ENCODE measurements at places on chromosomes 4 and X.

DNA sequence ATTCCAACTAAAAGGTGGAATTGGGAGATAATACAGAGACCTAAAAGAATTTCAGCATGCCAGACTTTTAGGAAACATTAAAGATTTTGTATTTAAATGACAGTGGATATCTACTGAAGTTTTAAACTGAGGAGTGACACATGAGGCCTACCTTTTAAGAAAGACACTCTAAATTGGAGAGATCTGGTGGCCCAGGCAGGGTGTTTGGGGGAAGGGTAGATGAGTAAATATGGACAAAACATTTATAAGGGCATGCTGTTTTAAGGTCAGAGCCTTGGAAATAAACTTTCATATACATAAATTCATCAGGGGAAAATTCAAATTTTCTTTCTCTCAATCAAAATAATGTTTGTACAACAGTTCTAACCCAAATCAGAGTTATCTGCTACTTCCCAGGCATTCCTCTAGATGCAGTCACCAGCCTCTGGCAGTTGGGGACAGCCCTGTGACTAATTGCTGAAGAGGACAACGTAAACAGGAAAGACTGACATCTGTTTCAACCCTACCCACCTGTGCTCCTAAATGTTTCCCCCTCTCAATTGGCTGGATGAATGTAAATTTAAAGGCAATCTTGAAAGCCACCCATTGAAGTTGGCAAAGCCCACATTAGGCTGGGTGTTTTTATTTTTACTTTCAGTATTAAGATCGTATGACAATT lies 1646.9 kb upstream of the ADGRL3 start:
- DNase-seq = no peak

GRCh38 chrX:14094191-14094590 lies 64.5 kb upstream of the GEMIN8 start:
- no peak for DNase-seq

DNA sequence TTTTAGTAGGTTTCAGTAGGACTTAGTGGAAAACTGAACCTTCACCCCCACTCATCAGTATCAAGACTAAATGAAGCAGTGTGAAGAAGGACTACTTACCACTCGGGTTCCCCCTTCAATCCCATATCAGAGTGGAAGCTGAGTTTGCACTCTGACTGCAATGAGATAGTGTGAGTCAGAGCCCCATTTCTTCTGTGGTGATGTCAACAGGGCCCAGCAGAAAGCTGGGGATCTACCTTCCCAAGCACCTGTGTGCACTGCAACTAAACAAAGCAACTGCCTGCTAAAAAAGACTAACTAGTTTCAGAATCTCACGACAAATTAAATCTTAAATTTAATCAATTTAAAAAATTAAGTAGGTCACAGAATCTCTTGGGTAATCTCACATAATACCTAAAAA lies 1837.0 kb upstream of the PCDH7 start:
- DNase-seq = no peak

- no peak for DNase-seq
Measured at GRCh38 chrX:11205796-11206195, 87.4 kb upstream of the AMELX start.

DNA sequence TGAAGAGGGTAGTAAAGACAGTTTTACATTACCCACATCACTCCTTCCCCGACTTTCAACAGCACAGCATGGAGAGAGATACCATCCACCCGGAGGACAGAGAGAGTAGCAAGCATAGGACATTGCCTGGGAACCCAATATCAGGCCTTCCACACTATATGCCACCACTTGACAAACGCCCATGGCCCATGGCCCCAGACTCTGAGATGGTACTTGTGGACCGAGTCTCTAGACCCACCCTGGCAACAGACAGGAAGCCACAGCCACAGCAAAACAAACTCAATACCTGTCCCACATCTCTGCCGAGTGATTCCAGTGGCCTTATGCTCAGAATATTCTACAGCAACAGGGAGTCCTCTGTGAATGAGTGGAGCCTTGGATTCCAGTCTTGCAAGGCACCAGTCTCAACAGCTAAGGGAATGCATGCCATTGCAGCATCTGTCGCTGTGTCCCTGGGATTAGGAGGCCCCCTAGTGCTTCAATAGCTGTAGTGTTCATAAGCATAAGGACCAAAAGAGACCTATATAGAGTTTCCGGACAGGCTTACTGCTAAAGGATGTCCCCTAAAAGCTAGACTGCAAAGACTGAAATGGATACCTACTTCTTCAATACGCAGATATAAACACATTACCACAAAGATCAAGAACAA lies 14.7 kb upstream of the CT55 start:
- no peak for DNase-seq

GRCh38 chrX:120486786-120487185 lies 17.7 kb upstream of the LAMP2 start:
- no peak for DNase-seq

DNA sequence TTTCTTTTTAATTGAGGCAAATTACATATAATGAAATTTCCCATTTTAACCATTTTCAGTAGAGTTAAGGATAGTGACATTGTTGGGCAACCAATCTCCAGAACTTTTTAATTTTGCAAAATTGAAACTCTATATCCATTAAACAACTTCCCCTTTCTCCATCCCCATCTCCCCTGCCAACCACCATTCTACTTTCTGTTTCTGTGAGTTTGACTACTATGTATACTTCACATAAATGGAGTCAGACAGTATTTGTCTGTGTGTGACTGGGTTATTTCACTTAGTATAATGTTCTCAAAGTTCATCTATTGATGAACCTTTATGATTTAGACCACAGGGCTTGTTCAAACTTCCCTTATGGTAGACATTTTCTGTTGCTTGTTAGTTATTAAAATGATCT lies 364.5 kb upstream of the MAD2L1 start:
- no peak for DNase-seq

- no peak for DNase-seq
Measured at GRCh38 chrX:107804427-107804826, 21.2 kb upstream of the MID2 start.

DNA sequence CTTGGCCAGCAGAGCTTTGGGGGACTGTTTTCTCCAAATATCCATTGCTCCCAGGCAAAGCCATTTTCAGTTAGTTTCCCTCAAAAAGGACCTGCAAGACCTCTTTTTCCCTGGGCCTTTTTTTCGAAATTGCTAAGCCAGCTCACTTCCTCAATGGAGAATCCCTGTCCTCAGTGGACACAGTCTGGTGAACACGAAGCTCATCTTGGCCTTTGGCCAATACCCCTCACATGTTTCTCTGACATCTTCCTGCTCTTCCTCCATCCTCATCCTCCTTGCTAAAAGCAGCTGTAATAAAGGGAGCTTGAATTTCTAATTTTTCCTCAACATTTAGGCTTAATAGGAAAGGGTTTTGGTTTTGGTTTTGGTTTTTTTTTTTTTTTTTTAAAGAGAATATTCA lies 17.6 kb upstream of the PRPS1 start:
- DNase-seq = no peak

DNA sequence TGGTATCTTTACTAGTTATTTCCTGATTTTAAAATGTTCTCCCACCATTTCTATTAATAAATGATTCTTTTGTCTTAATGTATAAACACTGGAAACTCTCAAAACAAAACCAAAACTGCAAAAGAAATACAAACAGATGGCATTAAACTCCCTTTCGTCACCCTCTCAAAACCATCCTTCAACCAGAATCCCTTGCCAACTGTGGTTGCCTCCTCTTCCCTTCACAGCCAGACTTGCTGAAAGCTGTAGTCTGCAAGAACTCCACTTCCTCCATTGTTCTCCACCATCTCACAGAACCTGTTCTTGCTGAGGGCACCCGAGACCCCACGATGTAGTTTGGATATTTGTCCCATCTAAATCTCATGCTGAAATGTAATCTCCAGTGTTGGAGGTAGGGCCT lies 96.5 kb downstream of the WWC2 start:
- DNase-seq = no peak

DNA sequence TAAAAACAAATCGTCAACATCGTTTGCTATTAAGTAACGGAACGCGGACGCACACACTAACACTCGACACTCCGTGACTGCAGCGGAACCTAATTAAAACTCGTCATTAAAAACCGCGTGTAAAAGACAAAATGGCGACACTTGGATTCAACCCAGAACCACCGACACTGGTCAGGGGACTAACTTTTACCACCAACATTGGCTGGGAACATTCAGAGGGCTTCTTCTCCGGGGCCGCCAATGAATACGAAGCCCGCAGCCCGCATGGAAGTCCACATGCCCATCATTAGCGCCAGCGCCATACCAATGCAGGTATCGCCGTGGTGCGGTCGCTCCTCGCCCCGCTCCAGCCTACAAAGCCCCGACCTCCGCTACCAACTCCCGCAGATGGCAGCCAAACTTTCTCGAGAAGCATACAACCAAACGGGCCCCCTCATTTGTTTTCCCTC lies 498 bp downstream of the RBMX start:
- no peak for DNase-seq

DNA sequence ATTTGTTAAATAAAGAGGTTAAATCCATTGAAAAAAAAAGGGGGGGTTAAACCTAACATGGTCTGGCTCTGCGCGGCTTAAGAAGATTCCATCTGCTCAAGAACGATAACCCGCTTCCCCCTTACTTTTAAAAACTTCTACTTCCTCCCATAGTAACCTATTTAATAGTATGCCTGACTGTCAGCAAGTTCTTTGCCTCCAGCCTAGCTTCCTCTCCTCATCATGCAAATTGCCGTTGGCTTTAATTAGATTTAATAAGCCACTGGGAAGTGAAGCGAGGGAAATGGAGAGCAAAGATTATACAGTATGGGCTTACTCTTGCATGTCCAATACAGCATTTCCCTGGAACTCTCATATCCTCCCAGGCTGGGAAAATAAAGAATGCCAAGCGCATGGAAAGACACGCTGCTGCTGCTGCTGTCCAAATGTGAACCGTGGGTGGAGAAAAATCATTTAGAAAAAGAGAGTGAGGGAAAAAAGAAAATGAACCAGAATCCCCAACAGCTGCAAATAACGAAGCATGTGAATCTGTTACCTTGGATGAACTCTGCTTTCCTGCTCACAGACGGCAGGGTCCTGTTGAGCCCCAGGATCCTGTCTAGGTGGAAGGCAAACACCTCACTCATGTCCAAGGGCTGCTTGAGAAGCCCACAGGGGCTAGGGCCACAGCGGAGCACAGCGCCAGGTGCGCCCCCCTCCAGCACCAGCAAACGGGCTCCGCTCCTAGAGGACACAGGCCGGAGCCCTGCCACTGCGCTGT lies 2.7 kb downstream of the GASK1B start:
- DNase-seq = no peak

- no peak for DNase-seq
Measured at GRCh38 chr4:80134936-80135701, 62.1 kb upstream of the ANTXR2 start.

- DNase-seq = no peak
Measured at GRCh38 chr4:19557161-19557560, 694.5 kb upstream of the SLIT2 start.

GRCh38 chrX:151974336-151975227 lies at the start of gene GABRE:
TSS of gene GABRE (minus strand) at chrX:151974676. CDS start at chrX:151974625, 51 bp downstream.
- DNase-seq = no peak

GRCh38 chr4:74206088-74206825 lies 48.3 kb downstream of the MTHFD2L start:
- DNase-seq = no peak

DNA sequence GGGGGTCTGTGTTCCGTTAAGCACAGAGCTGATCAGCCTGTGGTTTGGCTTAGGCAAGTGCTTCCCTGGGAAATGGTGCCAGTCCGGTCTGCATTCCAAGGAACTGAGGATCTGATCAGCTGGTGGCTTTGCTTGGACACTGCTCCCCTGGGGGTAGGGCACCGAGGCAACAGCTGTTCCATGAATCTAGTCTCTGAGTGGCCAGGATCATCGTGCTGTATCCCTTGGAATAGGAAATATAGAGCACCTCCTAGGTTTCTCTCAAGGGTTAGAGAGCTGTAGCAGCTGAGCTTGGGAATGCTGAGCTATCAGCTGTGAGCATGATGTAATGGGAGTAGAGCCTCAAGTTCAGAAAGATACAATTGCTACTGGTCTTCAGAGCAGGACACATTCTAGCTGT lies 863.9 kb downstream of the RAPGEF2 start:
- DNase-seq = no peak

- no peak for DNase-seq
Measured at GRCh38 chrX:100747703-100748102, 15.8 kb upstream of the SYTL4 start.

DNA sequence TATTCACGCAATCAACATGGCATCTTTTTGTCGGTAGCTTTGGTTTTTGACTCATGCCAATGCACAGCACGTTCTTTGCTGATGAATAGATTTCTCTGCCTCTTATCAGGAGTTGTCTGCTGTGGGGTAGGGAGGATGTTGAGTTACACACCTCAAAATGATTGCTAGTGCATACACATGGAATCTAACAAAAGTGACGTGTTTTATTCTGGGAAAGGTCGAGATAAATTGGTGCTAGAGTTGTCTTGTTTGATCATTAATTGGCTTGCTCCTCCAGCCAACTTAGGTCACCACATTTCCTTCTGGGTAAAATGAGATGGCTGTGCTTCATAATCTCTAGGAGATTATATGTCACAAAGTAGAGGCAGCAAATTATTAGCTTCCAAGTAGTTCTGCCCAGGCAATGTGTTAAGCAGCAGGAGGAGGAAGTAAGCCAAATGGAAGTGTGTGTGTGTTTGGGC lies 3.9 kb downstream of the RAB9A start:
- no peak for DNase-seq

GRCh38 chr4:88522702-88523324 lies 763 bp downstream of the PYURF start:
- no peak for DNase-seq

DNA sequence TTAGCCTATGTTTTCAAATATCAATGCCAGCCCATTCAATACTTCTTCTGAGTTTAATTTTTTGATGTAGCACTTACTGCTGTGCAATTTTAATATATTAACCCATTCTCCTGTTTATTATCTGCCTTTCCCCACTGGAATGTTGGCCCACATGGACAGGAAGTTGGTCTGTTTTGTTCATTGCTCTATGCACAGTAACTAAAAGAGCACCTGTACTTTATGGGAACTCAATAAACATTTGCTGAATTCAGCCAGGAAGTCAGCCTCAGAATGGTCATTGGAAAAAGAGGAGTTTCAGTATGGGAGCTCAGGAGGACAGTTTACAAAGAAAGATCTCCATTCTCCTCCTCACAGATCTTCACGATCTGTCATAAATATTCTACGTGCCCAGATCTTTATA lies 510.5 kb upstream of the AGA start:
- no peak for DNase-seq

GRCh38 chr4:76087007-76087769 lies 12.7 kb downstream of the ART3 start:
- DNase-seq = no peak

DNA sequence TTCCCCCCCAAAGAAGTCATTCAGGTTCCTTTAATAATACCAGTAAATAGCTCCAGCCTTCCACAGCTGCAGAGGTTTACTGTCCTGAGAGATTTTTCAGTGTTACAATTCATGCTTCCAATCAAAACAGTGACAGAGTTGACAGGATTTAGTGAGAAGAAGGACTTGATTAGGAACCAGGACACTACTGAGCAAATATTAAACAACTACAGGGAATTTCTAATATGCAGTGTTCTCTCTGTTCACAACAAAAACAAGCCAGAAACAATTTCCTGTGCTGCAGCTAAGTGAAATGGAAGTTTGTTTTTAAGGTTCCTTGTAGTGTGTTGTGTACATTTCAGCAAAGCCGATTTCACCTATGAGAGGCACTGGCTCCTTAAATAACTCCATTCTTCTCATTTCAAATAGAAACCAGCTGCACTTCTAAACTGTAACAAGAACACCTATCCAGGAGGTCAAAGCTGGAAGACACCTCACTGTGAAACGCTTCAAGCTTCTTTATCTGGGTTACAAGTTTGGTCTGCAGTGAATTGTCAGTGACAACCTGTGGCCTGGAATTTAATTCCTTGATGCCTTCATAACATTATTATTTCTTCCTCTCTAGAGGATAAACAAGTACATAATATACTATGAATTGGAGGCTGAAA lies 149.3 kb downstream of the RASL11B start:
- DNase-seq = no peak

GRCh38 chr4:47577779-47578553 lies 92.9 kb downstream of the ATP10D start:
- no peak for DNase-seq

All from omental fat pad (tissue), 4 donors.